ENCODE measurements at places on chromosomes 7 and 10.

DNA sequence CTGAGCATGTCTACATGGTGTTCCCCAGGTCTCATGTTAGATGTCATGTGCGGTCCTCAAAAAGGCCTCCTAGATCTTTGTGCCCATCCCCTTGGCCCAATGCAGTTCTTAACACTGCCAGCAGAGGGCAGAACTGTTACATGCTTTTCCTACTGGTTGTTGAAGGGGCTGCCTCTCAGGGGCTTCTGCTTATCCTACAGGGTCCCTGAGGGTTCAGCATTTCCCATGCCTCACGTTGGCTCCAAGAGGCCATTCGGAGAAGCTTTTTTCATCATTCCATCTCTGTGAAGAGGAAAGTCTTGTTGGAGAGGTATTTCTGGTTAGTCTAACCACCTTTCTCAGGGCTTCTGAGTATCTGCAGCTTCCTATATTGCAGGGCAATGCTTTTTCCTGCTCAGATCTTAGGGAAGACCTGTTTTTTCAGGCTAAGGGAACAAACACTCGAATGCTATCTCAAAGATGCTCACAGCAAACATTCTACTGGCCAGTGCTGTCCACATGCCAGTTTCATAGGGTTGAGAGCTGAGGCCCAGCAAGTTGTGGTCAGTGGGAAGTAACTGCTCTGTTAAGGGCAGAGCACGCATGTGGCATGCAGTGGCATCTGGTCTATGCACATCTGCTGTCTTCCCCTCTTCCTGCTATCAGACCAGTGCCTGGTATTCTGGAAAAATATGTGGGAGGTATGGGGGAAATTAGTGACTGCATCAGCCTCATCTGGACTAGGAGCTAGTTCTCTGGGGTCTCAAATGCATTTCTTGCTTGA, 31.5 kb downstream of the MBL2 start:
- peak; percentile 3 for DNase-seq

- DNase-seq, result no peak
These were observed 11.3 kb downstream of the ADAMTS14 start for GRCh38 chr10:70683601-70683934.

- peak; percentile 5 for DNase-seq
These were observed 23.4 kb downstream of the MAD1L1 start for GRCh38 chr7:2209146-2209960.

DNA sequence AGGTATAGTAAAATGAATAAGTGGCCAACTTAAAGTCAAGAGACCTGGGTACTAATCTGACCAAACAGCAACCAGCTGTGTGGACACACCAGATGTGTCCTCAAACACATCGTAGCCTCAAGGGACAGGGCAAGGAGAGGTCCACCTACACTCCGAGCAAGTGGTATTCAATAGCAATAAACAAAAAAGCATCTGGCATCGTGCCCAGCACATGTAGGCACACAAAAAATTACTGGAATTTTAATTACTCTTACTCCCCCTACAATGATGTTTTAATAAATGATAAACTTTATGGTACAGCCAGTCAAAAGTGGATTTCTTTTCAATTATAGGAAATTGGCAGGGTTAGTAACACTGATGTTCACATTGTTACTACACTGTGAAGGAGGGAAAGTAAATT, 3.5 kb upstream of the RGS10 start:
- DNase-seq, result no peak

DNA sequence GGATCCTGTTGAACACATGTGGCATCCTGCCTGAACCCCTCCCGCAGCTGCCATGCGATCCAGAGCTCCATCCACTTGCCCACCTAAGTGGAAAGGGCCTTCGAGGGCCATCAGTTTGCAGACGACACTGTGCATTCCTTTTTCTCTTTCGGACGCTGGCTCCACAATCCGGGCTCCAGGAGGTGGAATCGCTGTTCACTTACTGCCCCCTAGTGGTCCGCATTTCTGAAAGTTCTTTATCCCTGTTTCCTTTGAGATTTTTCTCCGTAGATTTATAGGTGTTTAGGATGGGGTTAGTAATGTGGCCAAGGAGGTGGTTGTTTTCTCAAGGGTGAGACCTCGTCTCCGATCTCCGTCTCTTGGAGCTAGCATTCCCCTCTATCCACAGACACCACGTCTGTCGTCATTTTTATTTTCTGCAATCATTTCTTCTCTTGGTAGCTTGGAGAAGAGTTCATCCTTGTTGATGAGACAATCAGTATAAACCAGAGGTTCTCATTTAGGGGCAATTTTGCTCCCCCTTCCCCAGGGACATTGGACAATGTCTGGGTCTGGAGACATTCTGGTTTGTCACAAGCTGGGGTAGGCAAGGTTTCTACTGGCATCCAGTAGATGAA, 204.6 kb downstream of the ARHGAP21 start:
- DNase-seq, result no peak

DNA sequence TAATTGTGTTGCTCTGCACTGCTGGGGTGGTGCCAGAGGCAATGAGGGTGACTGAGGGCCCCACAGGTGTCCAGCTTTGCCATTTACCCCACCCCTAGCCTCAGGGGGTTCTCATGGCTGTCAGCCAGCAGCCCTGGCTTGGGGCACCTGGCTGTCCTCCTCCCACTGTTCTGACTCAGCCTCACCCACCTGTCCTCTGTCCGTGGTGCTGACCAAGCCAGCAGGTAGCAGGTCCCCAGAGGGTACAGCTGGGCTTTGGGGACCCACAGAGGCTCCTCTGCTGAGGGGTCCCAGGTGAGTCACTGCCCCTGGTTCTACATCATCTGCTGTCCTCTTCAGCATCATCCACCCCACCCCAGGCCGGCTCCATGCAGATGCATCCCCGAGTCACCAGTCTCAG, 32.2 kb upstream of the ZNF716 start:
- no peak for DNase-seq

DNA sequence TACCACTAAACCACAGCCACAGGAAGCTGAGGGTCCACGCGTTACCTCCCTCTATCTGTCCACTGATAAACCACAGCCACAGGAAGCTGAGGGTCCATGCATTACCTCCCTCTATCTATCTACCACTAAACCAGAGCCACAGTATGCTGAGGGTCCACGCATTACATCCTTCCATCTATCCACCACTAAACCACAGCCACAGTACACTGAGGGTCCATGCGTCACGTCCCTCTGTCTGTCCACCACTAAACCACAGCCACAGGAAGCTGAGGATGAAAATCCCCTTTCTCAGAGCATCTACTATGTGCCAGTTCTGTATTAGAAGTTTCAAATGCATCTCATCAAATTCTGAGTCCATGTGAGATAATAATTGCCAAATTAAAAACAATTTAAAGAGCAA, 589.3 kb downstream of the DNAJB6 start:
- DNase-seq, result no peak

DNA sequence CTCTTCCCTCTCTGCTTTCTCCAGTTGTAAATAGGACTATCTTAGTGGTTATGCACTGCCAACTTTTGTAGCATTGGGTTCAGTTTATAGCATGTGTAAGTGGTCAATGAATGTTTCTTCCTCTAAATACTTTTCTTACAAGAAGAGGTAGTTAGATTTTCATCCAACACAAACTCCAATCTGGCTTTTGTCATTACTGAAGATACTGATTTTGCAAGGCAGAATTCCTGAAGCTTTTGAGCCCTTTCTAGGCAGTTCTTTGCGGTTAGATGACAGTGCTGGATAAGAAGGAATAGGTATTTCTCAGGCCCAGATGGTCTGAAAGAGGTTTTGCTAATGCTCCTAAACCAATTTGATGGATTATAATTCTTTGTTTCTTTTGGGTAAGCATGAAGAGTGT, 60.5 kb downstream of the BICC1 start:
- no peak for DNase-seq

- DNase-seq, result no peak
These were observed 83.8 kb downstream of the ABCA13 start for GRCh38 chr7:48255046-48255445.

DNA sequence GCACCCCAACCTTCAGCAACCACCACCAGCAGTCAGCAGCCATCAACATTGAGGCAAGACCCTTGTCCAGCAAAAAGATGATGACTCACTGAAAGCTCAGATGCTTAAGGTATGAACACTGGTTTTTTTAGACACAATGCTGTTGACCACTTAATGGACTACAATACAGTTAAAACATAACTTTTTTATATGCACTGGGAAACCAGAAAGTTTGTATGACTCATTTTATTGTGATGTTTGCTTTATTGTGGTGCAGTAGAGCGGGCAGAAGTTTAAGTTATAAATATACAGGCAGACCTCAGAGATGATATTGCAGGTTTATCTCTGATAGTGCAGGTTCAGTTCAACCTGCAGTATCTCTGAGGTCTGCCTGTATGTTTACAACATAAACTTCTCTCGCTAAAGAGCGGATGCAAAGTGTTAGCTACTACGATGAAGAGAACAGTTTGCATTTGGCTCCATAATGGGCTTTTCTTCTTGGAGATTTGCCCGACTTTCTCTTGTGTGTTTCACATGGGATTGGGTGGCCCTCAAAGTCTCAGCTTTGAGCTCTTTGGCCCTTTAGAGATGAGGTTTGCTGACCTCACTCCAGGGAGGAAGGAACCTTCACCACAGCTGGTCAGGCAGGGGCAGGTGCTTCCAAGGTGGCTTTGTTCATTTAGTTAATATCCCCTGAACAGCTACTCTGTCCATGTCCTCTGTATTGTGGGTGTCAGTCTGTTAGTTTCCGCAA, 84.4 kb upstream of the SHH start:
- DNase-seq, result no peak

DNA sequence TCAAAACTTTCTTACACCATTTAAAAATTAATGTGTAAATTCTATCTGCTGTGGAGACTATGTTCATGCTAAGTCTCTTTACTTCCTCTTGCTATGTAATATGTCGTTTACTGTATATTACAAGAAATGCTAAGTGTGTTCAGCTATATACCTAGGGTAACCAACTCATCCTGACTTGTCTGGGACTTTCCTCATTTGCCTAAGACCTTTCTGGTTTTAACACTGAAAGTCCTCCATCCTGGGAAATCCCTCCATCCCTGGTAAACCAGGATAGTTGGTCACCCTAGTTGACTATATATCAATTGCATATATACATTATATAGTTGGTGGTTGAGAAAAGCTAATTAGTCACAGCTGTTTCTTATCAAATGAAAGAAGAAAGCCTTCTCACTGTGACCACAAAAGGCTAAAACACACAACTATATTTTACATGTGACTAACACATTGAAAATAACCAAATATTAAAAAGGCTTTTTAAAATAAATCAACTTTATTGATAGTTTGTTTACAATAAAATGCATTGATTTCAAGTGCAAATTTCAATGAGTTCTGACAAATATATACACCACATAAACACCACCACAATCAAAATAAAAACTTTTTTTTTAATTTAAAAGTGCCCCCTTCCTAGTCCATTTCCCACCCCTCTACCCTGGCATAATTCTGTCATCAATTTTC, 167.7 kb upstream of the INHBA start:
- no peak for DNase-seq

- no peak for DNase-seq
These were observed 96.3 kb upstream of the CAV2 start for GRCh38 chr7:116403265-116403664.

GRCh38 chr10:113960617-113961181, 83.0 kb upstream of the ADRB1 start:
- no peak for DNase-seq

GRCh38 chr10:102264371-102264770, 19.0 kb downstream of the GBF1 start:
- no peak for DNase-seq

DNA sequence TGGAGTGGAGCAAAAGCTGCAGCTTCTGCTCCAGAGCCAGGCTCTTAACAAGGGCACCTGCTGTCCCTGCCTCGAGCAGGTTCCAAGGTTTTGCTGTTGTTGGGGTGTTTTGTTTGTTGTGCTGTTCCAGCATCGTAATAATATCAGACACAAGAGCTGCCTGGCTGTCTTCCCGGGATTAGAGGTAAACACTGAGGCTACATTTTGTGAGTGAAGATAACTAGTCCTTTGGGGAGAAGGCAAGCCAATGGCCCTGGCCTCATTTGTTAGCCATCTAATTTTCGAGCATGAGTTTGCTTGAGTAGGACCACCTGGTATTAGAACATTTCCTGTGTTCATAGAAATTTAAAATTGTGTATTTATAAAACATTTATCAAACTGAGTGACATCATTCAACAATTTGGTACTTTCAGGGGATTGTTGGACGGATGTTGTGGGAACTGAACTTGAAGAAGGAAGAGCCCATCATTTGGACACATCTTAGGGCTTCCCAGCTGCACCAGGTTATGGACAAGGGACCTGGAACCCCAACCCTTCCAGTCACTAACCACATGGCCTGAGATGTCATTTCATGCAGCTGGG, 555.0 kb downstream of the TNS3 start:
- no peak for DNase-seq

- DNase-seq, result no peak
These were observed 97.5 kb downstream of the UBE2H start for GRCh38 chr7:129855234-129855673.

DNA sequence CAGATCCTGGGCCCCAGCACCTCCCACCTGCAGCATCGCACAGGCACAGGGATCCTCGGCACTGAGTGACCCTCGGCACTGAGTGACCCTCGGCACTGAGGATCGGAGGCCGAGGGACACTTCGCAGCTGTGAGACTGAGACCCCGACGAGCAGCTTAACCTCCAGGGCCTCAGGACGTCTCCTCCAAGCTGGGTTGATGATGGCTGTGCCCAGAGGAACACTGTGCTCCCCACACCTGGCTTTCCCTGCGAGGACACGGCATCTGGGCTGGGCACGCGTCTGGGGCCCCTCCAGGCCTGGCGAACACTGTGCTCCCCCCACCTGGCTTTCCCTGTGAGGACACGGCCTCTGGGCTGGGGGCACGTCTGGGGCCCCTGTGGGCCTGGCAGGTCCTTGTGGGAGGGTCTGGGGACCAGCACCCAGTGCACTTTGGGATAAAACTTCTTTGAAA, 158.3 kb upstream of the PPP2R2D start:
- DNase-seq, result no peak

DNA sequence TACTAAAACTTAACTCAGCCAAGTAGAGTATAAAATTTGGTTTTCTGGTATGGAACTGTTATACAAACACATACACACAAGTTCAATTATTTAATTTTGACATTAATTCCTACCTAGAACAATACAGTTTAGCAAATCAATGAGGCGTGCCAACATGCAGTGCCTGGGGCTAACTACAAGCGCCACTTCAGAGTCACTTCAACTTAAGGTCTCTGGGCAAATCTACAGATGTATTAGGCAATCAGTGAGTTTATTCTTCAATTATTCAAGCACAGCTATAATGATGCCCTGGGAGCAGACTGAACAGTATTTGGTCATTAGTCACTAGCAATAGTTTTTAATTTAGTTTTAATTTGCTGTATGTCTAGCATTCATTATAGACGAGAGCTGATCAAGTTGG, 51.6 kb downstream of the HIBADH start:
- DNase-seq, result no peak

DNA sequence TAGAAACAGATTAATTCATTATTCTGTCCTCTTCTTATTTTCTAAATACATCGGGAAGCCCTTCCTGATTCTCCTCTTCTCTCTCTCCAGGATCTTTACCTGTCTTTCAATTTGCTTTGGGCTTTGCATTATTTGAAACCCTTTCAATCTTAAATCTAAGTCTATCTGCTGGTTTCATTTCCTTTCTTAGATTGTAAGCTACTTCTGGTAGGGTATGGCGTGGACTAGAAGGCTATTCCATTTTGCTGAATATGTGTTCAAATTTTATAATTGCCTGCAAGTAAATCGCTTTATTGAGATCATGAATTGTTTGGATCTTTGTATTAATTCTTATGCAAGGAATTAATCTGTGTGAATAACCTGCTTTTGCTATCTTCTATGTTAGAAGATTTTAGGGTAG, 11.1 kb downstream of the STAM start:
- DNase-seq, result no peak

GRCh38 chr10:49552277-49552676, 13.4 kb upstream of the ERCC6 start:
- no peak for DNase-seq
